Mesothelial cell of epicardium (in vitro differentiated cells): ENCODE measurements at places on chromosomes 3 and 15.

DNA sequence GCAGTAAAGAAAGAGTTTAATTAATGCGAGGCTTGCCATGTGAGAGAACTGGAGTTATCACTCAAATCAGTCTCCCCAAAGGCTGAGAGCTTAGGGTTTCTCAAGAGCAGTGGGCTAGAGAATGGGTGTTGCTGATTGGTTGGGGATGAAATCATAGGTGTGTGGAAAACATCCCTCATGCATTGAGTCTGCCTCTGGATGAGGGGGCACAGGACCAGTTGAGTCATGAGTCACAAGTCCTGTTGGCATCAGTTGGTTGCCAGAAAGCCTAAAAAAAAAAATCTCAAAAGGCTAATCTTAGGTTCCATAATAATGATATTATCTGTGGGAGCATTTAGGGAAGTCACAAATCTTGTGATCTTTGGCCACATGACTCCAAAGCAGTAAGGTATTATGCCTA, 800.3 kb downstream of the TUSC7 start:
- DNase-seq: no peak

DNA sequence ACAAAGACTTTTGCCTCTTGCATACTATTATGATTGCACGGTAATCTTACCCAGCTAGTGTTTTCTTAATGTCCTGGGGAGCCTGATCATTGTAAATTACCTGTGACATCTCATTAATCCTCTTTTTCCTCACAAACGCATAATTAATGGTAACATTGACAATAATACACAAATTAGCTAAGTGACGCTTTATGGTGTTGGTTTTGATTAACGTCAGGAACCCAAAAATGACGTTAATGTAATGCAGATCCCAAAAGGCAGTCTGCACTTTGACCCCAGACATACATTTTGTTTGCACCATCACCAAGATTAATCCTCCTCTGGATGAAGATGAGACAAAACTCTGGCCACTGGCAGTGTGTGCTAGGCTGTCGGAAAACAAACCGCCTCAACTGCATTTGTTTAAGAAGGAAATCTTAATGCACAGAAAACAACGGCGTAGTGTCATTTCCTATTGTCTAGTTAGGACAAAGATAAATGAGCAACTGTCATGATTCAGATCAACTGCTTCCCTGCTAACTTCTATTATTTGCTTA, 83.9 kb upstream of the CDIN1 start:
- no peak for DNase-seq

- DNase-seq: no peak
These were observed 291.7 kb upstream of the ROPN1 start for GRCh38 chr3:124283652-124284023.

DNA sequence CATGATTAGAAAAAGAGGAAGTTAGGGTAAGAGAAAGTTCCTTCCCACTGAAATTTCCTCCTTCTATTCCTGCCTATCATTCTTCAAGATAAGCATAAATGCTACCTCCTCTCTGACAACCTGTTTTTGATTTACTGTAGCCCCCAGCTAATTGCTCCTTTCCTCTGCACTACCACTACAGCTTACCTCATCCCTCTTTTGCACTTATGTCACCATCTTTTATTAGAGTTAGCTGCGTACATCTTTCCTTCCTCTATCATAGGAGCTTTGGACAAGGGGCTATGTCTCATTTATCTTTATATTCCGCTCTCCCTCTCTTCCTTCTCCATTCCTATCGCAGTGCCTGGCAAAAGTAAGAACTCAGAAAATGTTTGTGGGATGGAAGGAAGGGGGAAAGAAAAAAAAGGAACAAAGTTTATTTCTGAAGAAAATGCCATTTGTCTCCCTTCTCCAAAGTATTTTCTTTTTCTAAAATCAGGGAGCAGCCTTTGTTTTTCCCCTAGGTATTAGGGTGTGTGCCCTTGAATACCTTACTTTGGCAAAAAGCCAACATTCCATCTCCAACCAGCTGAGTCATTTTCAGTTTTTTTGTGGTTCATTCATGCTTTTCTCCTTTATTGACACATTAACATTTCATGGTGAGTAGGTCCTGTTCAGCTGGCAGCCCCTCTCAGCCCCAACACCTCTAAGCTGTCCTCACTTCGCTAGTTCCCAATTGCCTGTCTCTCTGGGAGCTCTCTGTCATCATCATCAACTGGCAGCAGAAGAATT, 87.6 kb upstream of the SOX2 start:
- no peak for DNase-seq

DNA sequence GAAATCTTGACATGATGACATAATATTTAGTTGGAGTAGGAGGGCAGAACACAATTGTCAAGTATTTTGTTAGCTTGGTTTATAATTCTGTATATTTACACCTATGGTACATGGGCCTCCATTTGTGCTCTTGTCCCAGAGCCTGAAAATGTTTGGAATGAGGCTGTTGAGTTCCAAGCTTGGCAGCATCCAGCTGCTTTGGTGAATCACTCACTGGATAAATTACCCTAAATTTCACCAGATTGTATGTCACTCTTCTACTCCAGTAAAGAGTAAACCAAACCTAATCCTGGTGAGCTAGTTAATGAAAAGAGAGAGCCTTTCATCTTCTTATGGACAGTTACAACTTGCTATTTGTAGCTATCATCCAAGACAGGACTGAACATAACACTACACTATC, 928.7 kb downstream of the DIPK2A start:
- DNase-seq: no peak

- no peak for DNase-seq
These were observed 23.8 kb upstream of the SIAH2 start for GRCh38 chr3:150786791-150787190.

DNA sequence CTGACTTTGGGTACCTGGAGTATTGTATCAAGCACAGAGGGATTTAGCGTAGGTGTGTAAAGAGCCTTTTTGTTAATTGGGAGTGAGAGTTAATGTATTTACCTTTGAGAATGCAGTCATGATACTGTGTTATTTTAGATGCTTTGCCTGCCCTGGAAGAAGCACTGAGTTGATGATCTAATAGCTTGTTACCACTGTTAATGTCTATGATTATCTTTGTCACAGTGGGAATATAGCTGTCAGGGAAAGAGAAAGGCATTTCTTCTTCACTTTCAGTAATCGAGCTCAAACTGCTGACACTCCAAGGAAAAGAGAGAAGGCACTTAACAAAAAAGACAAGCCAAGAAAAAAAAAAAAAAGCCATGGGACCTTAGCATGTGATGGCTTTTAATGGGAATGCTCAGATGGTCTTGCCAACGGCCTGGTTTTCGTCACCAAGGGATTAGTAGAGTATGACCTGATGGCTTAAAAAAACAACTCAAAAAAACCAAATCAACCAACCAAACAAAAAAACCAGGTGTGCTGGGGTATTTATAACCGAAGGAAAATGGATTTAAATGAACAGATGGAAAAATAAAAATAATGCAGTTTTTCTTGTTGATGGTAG, 387.4 kb downstream of the PTPRG start:
- DNase-seq: no peak

- no peak for DNase-seq
These were observed 671.7 kb upstream of the ROBO1 start for GRCh38 chr3:80439490-80439889.

DNA sequence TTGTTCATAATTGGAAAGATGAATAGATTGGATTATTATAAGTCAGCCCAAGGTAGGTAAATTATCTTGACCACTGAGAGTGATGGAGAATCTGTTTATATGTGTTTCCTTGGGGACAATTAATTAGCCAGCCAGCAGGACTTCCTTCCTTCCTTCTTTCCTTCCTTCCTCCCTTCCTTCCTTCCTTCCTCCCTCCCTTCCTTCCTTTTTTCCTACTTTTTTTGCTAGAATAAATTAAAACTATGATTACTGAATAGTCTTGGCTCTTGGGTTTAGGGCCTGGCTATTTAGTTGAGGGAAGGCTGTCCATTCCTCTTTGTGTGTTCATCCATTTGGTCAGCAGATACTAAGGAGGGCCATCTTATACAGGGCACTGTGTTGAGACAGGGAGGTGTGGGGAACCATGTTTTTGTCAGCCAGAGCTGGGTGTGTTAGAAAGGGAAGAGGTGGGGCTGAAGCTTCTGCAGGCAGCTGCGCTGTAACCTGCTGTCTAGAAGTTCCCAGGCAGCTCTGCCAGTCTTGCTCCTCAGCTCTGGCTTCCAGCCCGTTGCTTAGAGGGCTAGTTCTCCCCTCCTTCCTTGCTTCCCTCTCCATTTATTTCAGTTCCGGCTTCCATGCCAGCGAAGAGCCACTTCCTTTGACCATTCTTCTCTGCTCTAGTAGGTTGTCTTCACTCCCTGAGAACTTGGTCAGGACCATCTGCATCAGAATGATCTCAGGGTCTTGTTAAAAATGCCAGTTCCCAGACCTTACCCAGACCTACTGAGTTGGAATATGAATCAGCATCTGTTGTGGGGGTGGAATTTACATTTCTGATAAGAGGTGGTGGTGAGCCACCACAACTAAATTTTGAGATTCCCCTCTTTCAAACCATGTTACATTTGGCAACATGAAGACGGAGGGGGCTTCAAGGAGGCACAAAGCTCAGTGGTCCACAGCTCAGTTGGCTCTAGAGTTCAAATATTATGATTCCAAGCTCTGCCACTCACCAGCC, 113.9 kb downstream of the DGKG start:
- no peak for DNase-seq

GRCh38 chr15:101813803-101814534, 2.0 kb downstream of the OR4F15 start:
- no peak for DNase-seq

GRCh38 chr3:50923955-50924354, 249.2 kb downstream of the DOCK3 start:
- DNase-seq: no peak

- DNase-seq: no peak
These were observed 552.9 kb downstream of the MECOM start for GRCh38 chr3:169110633-169111032.

GRCh38 chr3:30073622-30074021, 532.8 kb upstream of the TGFBR2 start:
- DNase-seq: no peak

DNA sequence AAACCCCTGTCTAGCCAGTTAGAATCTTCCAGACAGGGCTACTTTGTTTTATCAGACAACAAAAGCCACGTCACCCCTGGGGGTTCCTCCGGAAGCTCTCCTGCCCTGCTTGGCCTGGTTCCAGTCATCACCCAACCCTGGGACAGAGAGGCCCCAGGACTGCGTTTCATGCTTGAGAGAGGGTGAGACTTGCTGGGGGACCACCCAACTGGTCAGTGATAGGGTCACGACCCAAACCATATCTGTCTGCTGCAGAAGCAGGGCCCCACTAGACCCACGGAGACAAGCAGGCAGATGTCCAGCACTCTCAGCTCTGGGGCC, 1.2 kb downstream of the NT5DC2 start:
- DNase-seq: no peak

GRCh38 chr15:31733424-31733823, 296.9 kb upstream of the CHRNA7 start:
- no peak for DNase-seq

DNA sequence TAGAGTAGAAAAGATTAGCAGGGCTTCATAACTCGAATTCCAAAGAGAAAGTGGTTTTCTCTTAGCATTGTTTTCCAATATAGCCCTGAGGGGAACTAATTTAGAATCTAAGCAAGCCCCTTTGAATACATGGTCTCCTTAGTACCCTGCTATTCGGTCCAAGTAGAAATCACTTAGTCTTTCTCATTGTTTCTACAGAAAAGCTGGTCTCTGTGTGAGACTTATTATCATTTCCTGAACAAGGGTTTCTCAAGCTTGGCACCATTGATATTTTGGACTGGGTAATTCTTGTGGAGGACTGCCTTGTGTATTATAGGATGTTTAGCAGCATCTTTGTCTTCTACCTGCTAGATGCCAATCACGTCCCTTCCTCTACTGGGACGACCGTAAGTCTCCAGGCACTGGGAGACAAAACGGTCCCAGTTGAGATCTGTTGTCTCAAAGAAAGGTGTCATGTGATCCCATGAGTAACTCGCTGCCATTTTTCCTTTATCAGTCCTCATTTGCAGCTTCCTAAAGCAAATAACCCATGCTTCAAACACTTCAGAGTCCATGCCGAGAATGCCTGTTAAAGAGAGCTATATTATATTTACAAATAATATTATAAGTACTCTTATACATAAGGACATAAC, 230.7 kb upstream of the SLCO3A1 start:
- DNase-seq: no peak

DNA sequence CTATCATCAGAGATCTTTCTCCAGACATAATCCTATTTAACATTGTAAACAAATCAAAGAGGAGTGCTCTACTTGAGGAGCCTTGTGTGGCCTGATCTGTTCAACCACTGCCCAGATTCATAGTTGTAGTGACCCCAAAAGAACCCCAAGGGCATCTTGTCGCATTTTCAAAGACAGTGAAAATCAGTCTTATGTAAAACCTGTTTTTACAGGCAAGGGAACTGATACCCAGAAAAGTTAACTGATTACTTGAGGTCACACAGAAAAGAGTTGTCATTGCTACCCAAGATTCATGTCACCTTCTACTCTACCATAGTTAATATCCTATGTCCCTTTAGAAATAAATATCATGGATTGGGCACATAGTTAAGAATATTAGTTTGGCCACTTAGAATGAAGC, 40.5 kb upstream of the ARPP21 start:
- no peak for DNase-seq

DNA sequence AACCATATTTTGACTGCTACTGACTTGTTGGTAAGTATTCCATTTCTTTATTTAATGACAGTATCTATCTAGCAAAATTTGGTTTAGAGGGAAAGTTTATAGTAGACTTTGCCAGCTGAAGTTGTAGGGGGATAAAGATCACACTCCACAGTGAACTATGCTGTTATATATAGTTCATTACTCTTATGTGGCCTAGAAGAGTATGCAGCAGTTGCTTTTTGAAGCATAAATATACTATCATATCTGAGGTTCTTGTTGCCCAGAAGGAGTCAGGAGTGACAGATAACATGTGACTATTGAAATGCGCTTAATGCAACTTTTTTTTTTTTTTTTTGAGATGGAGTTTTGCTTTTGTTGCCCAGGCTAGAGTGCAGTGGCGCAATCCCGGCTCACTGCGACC, 25.6 kb upstream of the MCF2L2 start:
- DNase-seq: no peak

- no peak for DNase-seq
These were observed 187.5 kb downstream of the DOCK3 start for GRCh38 chr3:50862221-50862620.

GRCh38 chr3:129282727-129283327, 4.2 kb downstream of the HMCES start:
- DNase-seq: no peak

- no peak for DNase-seq
These were observed 397.6 kb upstream of the PLSCR5 start for GRCh38 chr3:147002721-147003120.

- DNase-seq: no peak
These were observed 915 bp upstream of the CALML4 start for GRCh38 chr15:68205954-68206539.
